ENCODE measurements at places on chromosomes 6 and 20. TPM values are rescaled to one million over a fixed set of nuclear protein-coding genes. Genes with fewer than 3 reads are reported as not detected.

- peak; percentile 66 for DNase-seq
Measured at GRCh38 chr6:33313105-33313708, 671 bp downstream of the TAPBP start.

DNA sequence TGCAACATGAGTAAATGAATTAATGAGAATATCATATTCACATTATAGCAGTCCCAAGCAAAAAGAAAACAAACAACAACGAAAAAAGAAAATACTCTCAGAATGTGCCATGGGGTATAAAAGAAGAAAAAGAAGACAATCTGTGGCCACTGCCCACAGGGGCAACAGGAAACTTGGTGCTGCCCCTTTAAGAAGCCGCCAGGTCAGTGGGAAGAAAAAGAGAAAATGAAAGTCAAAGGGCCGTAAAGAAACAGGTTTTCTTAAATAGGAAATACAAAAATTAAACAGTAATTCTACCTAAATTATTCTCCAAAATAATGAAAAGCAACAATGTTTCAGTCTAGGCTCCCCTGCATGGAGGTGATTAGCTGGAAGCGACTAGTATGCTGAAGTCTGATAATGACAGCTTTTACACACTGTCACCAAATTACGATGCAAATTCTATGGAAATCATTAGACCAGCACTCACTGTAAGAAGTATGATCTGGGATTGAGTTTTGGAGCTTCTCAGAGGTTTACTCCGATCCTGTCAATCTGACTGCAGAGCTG lies 23.6 kb downstream of the GMDS start:
- DNase-seq = no peak

GRCh38 chr20:60960500-60960899 lies 291.6 kb upstream of the CDH4 start:
- DNase-seq = no peak

DNA sequence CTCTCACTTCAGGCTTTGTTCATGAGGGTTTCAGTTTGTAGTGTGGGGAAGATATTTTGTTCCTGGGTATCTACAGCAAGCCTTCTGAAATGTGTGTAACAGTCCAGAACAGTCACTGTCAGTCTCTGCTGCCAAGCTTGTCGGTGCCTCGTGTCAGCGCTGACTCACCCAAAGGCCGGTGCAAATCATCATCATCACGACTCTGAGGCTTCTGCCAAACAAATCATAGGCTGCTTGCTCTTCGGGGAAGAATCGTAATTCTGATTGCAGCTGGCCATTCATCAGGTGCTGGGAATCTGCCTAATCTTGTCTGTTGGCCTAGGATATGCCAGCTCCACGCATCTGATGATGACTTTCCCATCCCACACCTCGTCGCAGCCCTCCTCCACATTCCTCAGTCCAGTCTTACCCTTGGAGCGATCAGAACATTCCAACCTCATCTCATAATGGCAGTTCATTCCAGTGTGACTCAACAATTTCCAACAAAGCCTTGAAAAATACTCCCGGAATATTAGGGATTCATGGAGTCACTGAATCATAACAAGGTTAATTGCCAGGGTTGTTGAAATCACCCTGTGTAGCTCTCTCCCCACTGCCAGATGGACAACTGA lies 40.9 kb downstream of the ALDH8A1 start:
- DNase-seq = peak; percentile 84

TNFAIP3 gene
- total RNA-seq = 13.6 TPM

DNA sequence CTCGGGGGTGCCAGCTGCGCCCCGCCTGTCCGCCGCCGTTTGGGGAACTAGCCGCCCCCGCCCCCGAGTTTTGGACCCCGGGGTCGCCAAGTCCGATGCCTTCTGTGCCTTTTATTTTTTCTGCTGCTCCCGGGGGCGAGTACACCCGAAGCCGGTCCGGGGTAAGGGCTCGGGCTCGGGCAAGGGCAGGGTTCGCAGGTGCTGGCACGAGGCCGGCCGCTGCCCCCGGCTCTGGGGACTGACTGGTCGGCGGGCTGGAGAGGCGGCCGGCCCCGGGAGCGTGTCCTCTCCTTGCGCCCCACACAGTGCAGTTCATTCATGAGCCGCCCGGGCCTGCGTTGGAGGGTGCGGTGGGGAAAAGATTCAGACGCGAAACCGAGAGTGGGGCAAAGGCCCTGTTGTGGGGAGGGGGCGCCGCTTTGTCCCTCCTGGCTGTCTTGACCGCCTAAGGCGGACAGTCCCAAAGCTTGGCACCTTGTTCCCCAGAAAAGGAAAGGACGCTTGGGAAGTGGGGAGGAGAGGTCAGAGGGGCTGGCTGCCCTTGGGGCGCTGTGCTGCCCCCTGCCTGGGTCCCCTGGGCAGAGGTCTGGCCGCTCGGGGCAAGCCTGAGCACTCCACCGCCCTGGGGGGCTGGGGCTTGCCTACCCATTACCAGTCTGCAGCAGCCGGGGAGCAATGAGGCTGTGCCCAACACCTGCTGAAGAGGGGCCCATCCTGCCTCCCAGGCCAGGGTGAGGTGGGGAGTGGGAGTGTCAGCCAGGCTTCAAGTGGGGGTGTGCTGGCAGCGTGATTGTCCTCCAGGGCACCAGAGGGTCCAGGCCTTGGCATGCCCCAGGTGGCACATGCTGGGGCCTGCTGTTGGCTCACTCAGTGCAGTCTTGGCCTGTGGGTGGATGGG lies 915 bp downstream of the TMEM63B start:
- peak; percentile 61 for DNase-seq

GRCh38 chr6:25484900-25485299 lies 167.1 kb upstream of the SCGN start:
- DNase-seq = no peak

GRCh38 chr6:63883597-63883996 lies 248.0 kb downstream of the PHF3 start:
- no peak for DNase-seq

DNA sequence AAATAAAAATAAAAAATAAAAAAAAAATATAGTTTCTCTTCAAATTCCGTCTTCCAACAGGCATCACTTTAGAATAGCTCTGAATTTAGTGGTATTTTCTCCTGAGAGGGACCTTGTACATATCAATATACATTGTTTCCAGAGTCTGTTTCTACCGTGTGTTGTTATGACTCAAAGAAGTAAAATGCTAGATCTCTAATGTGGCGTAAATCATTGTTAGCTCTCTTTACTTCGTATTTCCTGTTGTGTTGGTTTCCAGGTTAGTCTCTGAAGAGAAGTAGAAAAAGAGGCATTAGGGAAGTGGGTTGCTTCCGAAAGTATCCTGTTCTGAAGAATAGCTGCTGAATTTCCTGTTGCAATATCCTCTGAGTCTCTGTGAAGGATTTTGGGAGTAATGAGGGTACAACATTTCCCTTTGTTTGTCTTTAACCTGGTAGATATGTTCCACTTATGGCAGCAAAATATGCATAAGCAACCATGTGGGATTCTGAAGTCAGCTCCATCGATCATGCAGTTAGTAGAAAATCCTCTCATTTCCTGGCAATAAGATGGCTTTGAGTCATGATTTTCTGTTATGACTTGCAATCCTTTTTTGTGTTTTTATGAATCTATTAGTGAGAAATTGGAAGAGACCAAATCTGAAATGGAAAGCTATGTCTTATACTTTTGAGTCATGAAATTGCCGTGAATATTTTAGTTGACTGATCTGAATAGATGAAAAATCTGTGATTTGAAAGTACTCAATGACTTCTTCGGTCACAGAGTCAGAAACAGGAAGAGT lies 42.0 kb upstream of the MCHR2 start:
- DNase-seq = no peak

DNA sequence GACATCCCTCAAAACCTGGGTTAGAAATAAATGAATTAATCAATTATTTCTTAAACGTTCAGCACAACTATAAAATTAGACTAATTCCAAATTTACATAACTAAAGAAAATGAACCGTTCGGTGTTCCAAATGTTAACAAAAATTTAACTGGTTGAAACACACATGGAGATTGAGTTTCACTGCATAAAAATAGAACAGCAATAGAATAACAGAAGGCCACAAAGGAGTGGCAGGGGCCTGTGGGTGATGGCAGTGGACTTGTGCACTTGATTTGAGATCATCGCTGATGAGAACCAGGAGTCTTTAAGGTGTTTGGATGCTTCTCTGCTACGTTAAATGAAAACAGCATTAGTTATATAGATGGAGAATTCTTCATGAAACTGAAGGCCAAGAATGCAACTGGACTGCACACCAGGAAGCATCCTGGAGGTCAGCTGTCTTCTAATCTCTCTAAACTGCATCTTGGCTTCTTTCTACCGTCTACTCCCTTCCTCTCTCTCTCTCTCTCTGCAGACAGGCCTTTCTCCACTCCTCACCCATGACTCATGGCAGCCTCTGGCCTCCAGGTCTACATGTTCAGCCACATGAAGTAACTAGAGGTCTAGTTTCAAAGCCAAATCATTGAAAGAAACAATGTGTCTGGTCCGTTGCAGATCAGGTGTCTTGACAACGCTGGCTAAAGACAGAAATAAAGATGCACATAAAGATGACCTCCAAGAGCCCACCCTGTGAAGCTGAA lies 111.3 kb downstream of the SIM1 start:
- no peak for DNase-seq

GRCh38 chr6:169424821-169425240 lies 171.2 kb upstream of the THBS2 start:
- DNase-seq = no peak

PRPH2 gene
- 1.1 TPM for total RNA-seq

DNA sequence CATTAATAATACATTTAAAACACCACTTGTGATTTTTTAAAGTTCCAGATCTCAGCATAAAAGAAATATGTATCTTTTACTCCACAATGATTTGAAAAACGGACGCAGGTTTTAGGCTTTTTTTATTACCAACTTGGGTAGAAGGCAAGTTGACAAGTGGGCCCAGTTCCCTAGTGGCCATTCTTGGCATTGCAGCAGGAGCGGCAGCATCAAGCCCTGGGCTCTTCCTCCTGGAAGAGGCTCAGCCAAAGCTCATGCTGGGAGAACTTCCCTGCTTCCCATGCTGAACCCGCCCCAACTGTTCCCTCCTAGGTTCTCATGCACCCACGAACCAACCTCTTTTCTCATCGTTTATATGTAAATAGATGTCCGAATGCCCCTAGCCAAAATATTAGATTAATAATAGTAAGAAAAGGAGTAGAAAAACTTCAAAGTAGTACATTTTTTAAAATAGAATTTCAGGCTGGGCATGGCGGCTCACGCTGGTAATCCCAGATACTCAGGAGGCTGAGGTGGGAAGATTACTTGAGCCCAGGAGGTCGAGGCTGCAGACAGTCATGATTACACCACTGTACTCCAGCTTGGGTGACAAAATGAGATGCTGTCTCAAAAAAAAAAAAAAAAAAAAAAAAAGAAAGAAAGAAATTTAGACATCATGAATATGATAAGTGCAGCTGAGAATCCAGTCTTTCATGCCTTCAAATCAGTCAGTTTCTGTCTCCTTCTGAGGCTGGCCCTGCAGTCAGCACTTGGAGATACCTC lies 18.2 kb upstream of the MYB start:
- no peak for DNase-seq

DNA sequence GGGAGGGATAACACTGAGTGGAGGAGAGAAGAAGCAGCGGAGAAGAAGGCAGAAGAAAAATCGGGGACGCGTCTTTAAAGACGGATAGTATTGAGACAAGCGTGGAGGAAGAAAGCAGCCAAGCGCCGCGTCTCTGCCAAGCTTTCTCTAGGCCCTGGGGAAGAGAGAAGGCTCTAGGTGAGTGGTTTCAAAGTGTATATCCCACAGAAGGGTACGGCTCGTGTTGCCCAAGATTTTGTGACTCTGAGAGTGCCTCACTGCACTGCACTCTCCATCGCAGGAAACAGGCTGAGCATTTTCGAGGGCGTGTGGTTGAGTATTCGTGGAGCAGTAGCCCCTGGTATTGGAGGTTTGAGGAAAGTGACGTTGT lies 185.4 kb downstream of the TRIM27 start:
- DNase-seq = no peak

DNA sequence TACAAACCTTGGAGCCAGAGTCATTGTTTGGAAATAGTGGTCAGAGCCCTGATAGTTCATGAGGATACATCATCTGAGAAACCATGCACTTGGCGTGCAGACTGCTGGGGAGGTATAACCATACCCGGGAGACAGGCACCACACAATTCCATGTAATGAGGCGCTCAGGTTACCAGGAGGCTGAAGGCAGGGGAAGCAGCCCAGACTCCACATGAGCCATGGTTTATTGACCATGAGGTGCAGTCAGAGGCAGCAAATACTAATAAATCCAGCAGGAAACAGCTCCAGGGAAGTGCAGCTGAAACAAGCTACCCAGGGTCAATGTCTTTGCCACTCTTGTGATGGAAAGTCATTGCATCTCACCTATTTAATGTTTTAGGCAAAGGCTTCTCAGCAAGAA lies 156.0 kb downstream of the TBC1D7 start:
- no peak for DNase-seq

- no peak for DNase-seq
Measured at GRCh38 chr6:150535818-150536220, 63.9 kb upstream of the PLEKHG1 start.

- no peak for DNase-seq
Measured at GRCh38 chr20:36720510-36720909, 25.4 kb downstream of the NDRG3 start.

- DNase-seq = no peak
Measured at GRCh38 chr6:109790131-109790530, 99.0 kb downstream of the FIG4 start.

- DNase-seq = no peak
Measured at GRCh38 chr6:122530440-122531046, 58.9 kb upstream of the SERINC1 start.

FNDC1 gene
- 1.6 TPM for total RNA-seq

DNA sequence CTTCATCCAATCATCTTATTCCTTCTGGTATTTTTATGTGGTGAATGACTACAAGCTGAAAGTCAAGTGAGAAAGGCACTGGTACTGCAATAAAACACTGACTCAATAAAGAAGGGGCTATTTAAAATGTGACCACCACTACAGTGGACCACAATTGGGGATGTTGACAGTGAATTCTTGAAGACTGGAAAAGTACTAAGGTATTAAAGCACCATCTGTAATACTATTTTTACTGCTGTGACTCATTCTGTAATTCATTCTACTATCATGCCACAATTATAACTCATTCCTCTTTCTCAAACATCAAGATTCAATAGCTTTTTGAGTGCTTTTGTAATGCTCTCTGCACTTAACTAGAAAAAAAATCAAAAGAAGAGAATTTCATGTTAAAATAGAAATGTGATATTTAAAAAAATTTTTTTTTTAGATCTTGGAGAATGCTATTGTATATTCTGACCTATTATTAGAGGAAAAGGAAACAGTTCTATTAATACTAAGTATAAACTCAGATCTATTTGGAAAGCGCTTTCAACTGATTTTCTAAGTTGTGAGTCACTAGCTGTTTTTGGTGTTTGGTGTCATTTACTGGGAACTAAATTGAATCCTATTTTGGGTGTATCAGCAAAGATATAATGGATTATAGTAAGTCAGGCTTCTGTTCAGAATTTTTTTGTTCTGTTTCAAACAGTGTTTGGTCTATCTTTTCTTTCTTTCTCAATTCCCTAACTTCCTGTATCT lies 104.7 kb upstream of the TMEM170B start:
- no peak for DNase-seq

GRCh38 chr6:164792666-164793065 lies 516.7 kb downstream of the C6orf118 start:
- DNase-seq = no peak

DNA sequence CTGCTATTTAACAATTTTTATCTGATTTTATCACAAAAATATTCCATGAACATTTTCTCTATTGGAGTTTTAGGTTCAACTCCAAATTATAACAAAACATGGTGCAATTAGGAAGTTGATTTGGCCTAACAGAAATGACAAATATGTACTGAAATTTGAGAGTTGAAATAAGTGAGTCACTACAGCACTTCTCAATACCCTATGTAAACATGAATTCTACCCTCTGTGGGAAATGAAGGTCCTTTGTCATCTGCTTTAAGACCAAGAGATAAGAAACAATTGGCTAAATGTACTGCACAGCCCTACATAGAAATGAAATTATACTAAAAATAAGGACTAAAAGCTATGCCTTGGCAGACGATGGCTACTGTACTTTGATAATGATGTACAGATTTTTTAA lies 86.2 kb upstream of the BEND6 start:
- DNase-seq = no peak

All from left cardiac atrium (tissue), 4 donors.